ENCODE measurements at places on chromosomes 5 and 9.

- no peak for DNase-seq
Measured at GRCh38 chr5:170311511-170312300, 14.1 kb upstream of the LCP2 start.

DNA sequence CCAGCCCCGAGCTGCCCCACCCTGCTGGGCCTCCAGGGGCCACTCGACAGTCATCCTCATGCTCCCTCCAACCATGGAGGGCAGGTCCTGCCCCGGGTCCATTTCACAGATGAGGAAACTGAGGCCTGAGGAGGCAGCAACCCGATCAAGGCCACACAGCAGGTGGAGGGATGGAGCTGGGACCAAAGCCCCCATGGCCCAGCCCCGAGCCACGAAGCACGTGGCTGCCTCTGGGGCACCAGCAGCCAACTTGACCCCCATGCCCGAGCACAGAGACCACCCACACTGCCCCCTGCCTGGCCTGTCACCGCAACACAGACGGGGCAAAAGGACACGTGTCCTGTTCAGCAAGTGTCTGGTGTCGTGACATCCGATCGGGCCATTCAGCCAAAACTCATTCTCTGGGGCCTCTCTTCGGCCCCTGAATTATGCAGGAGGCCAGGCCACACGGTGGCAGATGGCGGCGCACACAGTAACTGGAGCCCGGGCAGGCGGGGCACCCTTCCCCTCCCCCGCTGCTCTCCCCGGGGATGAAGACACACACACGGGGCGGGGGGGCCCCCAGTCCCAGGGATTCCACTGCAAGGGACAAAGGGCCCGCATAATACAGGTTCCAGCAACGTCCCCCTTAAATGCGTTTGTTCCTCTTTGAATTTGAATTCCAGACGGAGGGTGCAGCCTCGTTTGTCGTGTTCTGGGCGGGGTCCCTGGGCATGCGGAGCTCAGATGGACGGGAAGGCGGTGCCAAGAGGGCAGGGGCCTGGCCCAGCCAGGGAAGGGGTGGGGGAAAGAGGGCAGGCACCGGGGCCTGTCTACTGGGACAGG, 29.4 kb upstream of the TMEM250 start:
- no peak for DNase-seq

- no peak for DNase-seq
Measured at GRCh38 chr5:124824637-124825158, 78.3 kb upstream of the ZNF608 start.

GRCh38 chr9:125816321-125816720, 69.1 kb downstream of the PBX3 start:
- DNase-seq = no peak

GRCh38 chr5:134248256-134248655, 22.4 kb upstream of the PPP2CA start:
- no peak for DNase-seq
